MCF 10A (cell line): ENCODE measurements at places on chromosomes 1 and 21. TPM values are rescaled to one million over a fixed set of nuclear protein-coding genes. Genes with fewer than 3 reads are reported as not detected.

TSSK3 gene
- total RNA-seq, result 2.0 and 2.3 TPM in 2 replicates

SPTA1 gene
- not detected in 2 replicates for total RNA-seq

CYB5RL gene
- 4.6 and 5.4 TPM in 2 replicates for total RNA-seq

CD53 gene
- total RNA-seq, result not detected in 2 replicates

ANXA9 gene
- 0.37 and 0.61 TPM in 2 replicates for total RNA-seq

LGR6 gene
- total RNA-seq, result 0.32 and 0.56 TPM in 2 replicates

PSEN2 gene
- total RNA-seq, result 31.3 and 31.8 TPM in 2 replicates

SRGAP2C gene
- total RNA-seq, result 36.6 and 37.1 TPM in 2 replicates

FCAMR gene
- not detected in 2 replicates for total RNA-seq

ILDR2 gene
- total RNA-seq, result 0.42 TPM in 2 replicates

ANKRD35 gene
- total RNA-seq, result 0.29 TPM in 1 of 2 replicates, not detected in the other

HSD3B2 gene
- total RNA-seq, result not detected in 2 replicates

CD5L gene
- not detected in 2 replicates for total RNA-seq

TP73 gene
- 0.37 and 0.82 TPM in 2 replicates for total RNA-seq

NEK2 gene
- 33.4 and 44.5 TPM in 2 replicates for total RNA-seq

OR14K1 gene
- not detected in 2 replicates for total RNA-seq

S100A14 gene
- total RNA-seq, result 264 and 332 TPM in 2 replicates

RGSL1 gene
- total RNA-seq, result not detected in 2 replicates

LRRC71 gene
- total RNA-seq, result not detected in 2 replicates

CBR3 gene
- 1.3 and 1.8 TPM in 2 replicates for total RNA-seq

CA6 gene
- not detected in 2 replicates for total RNA-seq

TDRD10 gene
- total RNA-seq, result not detected in 2 replicates

LIX1L gene
- 40.1 and 42.1 TPM in 2 replicates for total RNA-seq

DDOST gene
- total RNA-seq, result 292 and 397 TPM in 2 replicates

FTCD gene
- 0.20 TPM in 1 of 2 replicates, not detected in the other for total RNA-seq

TGFBR3 gene
- 7.0 and 12.0 TPM in 2 replicates for total RNA-seq

NBPF26 gene
- 17.9 and 19.1 TPM in 2 replicates for total RNA-seq
